ENCODE measurements at places on chromosomes 6 and 20. TPM values are rescaled to one million over a fixed set of nuclear protein-coding genes. Genes with fewer than 3 reads are reported as not detected.

GRCh38 chr6:118825661-118826060 is 68.3 kb upstream of the ASF1A start:
- no peak overlapping the region for H3K4me3 ChIP-seq
- no peaks in the 10 kb centered on the region for H3K4me1 ChIP-seq
- H3K27me3 ChIP-seq: no peaks in the 10 kb centered on the region

GRCh38 chr20:49054056-49054643 is 8.0 kb downstream of the CSE1L start:
- peaks cover 60% of the 10 kb centered on the region for H3K36me3 ChIP-seq
- DNase-seq: no peak
- H3K4me1 ChIP-seq: peaks cover 70% of the 10 kb centered on the region
- H3K27me3 ChIP-seq: no peaks in the 10 kb centered on the region
- H3K27ac ChIP-seq: peak overlapping the region; percentile 13

- H3K4me3 ChIP-seq: no peak overlapping the region
- no peak for DNase-seq
- no peaks in the 10 kb centered on the region for H3K27me3 ChIP-seq
These were observed 55.3 kb upstream of the CEP85L start for GRCh38 chr6:118706702-118707101.

GRCh38 chr6:170371588-170371987 is 65.0 kb downstream of the FAM120B start:
- H3K27me3 ChIP-seq: no peaks in the 10 kb centered on the region
- peaks cover 17% of the 10 kb centered on the region for H3K36me3 ChIP-seq
- DNase-seq: no peak

- no peak overlapping the region for H3K4me3 ChIP-seq
- H3K27ac ChIP-seq: no peak overlapping the region
- no peaks in the 10 kb centered on the region for H3K36me3 ChIP-seq
- H3K27me3 ChIP-seq: no peaks in the 10 kb centered on the region
These were observed 42.9 kb upstream of the SPACA1 start for GRCh38 chr6:88004707-88005106.

- no peak for DNase-seq
- H3K27ac ChIP-seq: no peak overlapping the region
- no peaks in the 10 kb centered on the region for H3K36me3 ChIP-seq
- no peaks in the 10 kb centered on the region for H3K27me3 ChIP-seq
- no peaks in the 10 kb centered on the region for H3K4me1 ChIP-seq
These were observed 85.7 kb downstream of the GJA1 start for GRCh38 chr6:121521164-121521555.

- H3K4me1 ChIP-seq: peaks cover 45% of the 10 kb centered on the region
- H3K4me3 ChIP-seq: peak overlapping the region; percentile 10
- H3K27ac ChIP-seq: peak overlapping the region; percentile 47
- peak; percentile 68 for DNase-seq
- no peaks in the 10 kb centered on the region for H3K27me3 ChIP-seq
- no peaks in the 10 kb centered on the region for H3K36me3 ChIP-seq
These were observed 39.3 kb upstream of the PBOV1 start for GRCh38 chr6:138257638-138258040.

DNA sequence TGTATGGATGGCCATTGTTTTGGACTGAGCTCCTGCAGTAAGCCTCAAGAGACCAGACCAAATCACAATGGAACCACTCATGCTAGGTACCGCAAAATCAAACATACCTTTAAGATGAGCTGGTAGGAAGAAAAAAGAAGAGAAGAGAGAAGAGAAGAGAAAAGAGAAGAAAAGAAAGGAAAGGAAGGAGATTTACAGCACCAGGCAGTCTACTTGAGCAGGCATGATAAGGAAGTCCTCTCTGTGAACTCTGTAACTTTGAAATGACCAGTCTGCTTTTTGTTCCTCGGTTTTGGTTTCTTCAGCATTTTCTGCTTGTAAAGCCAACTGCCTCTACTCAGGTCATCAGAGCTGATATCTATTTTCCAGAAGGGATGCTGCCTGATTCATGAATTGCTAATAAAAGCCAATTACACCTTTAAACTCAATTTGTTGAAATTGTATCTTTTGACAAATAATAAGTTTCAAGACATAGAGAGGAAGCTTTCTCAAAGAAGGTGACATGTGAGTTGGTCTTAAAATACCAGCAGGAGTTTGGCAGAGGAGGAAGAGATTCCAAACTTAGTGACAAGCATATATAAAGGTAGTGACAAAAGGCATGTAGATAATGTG is 134.3 kb downstream of the UNC5CL start:
- H3K4me3 ChIP-seq: no peak overlapping the region
- no peaks in the 10 kb centered on the region for H3K36me3 ChIP-seq
- DNase-seq: no peak
- no peaks in the 10 kb centered on the region for H3K27me3 ChIP-seq
- no peak overlapping the region for H3K27ac ChIP-seq

DNA sequence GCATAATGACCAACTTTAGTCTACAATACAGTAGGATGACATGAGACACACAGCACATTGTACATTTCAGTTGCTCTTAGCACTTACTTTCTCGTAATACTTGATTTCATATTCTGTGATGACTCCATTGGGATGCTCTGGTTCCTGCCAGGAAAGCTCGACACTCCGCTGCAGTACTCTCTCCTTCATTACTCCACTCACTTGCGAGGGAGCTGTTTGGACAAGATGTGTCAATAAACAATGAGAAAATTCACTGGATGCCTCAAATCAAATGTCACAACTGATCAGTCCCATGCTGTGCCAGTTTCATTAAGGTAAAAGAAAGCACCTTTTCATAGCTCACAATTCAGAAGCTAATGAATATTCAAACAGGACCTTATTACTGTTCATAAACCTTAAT is 147.1 kb downstream of the EPHA7 start:
- no peaks in the 10 kb centered on the region for H3K36me3 ChIP-seq
- DNase-seq: no peak
- H3K27ac ChIP-seq: no peak overlapping the region
- no peak overlapping the region for H3K4me3 ChIP-seq
- no peaks in the 10 kb centered on the region for H3K4me1 ChIP-seq

DNA sequence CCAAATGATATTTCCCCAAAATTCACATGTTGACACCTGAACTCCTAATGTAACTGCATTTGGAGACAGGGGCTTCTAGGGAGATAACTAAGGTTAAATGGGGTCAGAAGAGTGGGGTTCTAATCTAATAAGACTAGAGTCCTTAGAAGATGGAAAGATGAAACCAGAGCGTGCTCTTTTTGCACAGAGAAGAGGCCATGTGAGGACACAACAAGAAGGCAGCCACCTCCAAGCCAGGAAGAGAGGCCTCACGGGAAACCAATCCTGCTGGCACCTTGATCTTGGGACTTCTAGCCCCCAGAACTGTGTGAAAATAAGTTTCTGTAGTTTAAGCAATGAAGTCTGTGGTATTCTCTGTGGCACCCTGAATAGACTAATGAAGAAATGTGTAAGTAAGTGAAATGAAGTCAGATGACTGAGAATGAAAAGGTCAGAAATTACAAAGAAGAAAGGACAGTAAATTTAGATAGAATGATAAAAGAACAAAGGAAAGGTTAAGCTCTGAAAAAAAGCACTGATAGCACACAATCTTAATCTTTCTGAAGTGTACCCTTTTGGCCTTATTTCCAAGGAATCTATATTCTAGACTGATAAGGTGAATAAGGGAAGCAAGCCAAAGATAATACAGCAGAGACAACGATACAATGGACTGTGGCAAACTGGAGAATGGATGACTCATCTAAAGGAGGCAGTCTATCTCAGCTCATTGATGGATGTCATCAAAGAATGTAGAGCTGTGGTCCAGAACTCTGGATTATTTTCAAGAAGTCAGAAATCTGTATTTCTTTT is 110.4 kb downstream of the MYB start:
- H3K36me3 ChIP-seq: no peaks in the 10 kb centered on the region
- H3K27ac ChIP-seq: no peak overlapping the region
- no peaks in the 10 kb centered on the region for H3K27me3 ChIP-seq

DNA sequence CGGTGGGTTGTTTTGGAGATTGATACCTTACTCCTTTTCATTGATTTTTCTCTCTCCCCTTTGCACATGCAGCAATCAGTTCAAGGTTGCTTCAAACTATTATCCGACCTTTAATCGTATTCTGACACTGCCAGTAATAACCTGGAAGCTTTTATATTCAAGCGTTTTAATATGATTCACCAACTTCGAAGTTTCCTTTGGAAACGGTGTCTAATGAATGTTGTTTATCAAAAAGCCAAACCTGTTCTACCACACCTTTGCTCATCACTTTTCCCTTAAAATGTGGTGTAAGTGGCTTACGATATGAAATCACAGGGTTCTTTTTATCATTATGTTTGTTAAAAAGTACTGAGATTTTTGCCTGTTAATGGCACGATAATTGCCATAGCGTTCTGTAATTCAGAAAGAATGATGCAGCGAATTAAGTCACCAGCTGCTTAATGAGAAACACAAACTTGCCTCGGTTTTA is 660 bp downstream of the STXBP5 start:
- no peaks in the 10 kb centered on the region for H3K27me3 ChIP-seq
- peak overlapping the region; percentile 93 for H3K4me3 ChIP-seq
- no peaks in the 10 kb centered on the region for H3K36me3 ChIP-seq
- peaks cover 30% of the 10 kb centered on the region for H3K4me1 ChIP-seq
- no peak for DNase-seq

- DNase-seq: peak; percentile 64
- H3K4me3 ChIP-seq: no peak overlapping the region
- H3K27ac ChIP-seq: no peak overlapping the region
- peaks cover 50% of the 10 kb centered on the region for H3K4me1 ChIP-seq
- H3K36me3 ChIP-seq: no peaks in the 10 kb centered on the region
These were observed 471.7 kb downstream of the CDKAL1 start for GRCh38 chr6:21005816-21006570.

- no peak overlapping the region for H3K4me3 ChIP-seq
- H3K27me3 ChIP-seq: no peaks in the 10 kb centered on the region
- H3K4me1 ChIP-seq: no peaks in the 10 kb centered on the region
- DNase-seq: no peak
- H3K27ac ChIP-seq: no peak overlapping the region
- 0 out of 2 replicates have a peak, but pooled peaks cover 1% of the 10 kb centered on the region for H3K36me3 ChIP-seq
These were observed 147.8 kb downstream of the NFATC2 start for GRCh38 chr20:51394706-51395105.

DNA sequence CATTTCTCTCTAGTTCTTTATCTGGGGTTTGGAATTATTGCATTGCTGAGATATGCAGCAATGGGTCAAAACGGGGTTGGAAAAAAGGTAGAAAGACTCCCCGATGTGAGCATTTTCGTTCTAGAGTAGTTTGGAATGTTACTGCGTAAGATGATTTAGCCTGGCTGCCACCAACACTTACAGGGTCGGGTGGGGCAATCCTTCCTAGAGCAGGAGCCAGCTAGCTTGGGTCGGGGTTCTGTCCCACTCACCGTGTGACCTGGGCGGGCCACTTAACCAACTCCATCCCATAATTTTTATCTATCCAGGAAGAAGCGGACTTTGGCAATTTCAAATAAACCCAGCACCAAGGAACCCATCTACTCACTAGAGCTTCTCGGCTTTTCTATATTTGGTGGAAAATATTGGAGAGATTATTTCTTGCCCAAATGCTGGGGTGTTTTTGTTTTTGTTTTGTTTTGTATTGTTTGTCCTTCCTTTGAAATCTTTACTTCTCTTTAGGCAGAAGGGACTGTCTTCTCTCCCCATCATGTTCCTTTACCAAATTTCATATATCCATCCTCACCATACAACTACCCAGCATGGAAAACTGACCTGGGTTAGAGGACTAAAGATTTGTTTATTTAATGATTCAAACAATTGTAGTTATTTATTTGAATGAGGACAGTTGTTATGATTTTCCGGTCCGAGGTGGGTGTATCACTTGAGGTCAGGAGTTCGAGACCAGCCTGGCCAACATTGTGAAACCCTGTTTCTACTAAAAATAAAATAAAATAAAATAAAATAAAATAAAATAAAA is 72.4 kb downstream of the GPX5 start:
- H3K4me1 ChIP-seq: peaks cover 16% of the 10 kb centered on the region
- no peaks in the 10 kb centered on the region for H3K27me3 ChIP-seq
- H3K36me3 ChIP-seq: no peaks in the 10 kb centered on the region
- H3K27ac ChIP-seq: no peak overlapping the region
- peak overlapping the region; percentile 60 for H3K4me3 ChIP-seq

GRCh38 chr20:54118220-54119001 is 48.0 kb upstream of the BCAS1 start:
- H3K27me3 ChIP-seq: no peaks in the 10 kb centered on the region
- peak; percentile 80 for DNase-seq
- H3K4me3 ChIP-seq: no peak overlapping the region
- peaks cover 100% of the 10 kb centered on the region for H3K4me1 ChIP-seq
- H3K36me3 ChIP-seq: no peaks in the 10 kb centered on the region
- H3K27ac ChIP-seq: peak overlapping the region; percentile 22

- H3K27me3 ChIP-seq: no peaks in the 10 kb centered on the region
- no peak overlapping the region for H3K27ac ChIP-seq
- no peak for DNase-seq
- no peaks in the 10 kb centered on the region for H3K36me3 ChIP-seq
These were observed 8.9 kb upstream of the SOX12 start for GRCh38 chr20:316316-317068.

DNA sequence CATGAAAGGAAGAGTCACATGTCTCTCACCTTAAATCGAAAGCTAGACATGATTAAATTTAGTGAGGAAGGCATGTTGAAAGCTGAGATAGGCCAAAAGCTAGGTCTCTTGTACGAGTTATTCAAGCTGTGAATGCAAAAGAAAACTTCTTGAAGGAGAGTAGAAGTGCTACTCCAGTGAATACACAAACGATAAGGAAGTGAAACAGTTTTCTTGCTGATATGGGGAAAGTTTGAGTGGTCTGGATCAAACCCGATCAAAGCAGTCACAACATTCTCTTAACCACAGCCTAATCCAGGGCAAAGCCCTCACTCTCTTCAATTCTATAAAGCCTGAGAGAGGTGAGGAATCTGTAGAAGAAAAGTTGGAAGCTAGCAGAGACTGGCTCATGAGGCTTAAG is 1.9 kb upstream of the TPD52L1 start:
- no peaks in the 10 kb centered on the region for H3K36me3 ChIP-seq
- H3K27ac ChIP-seq: no peak overlapping the region
- DNase-seq: no peak
- peaks cover 11% of the 10 kb centered on the region for H3K4me1 ChIP-seq

The DSN1 gene
- total RNA-seq: 82.4 TPM

The CDH4 gene
- not detected for total RNA-seq

The MAS1 gene
- total RNA-seq: not detected

The NHLRC1 gene
- 0.20 TPM for total RNA-seq

The PNRC1 gene
- total RNA-seq: 31.0 TPM

The GABBR1 gene
- total RNA-seq: 0.07 TPM

The TREM2 gene
- total RNA-seq: not detected

Data from HepG2 (cell line).